Smooth muscle cell of bladder (primary cell): ENCODE measurements at places on chromosomes 5 and 9. TPM values are rescaled to one million over a fixed set of nuclear protein-coding genes. Genes with fewer than 3 reads are reported as not detected.

FRMD3 gene
- total RNA-seq: 0.14 and 0.18 TPM in 2 replicates

HMCN2 gene
- total RNA-seq: under 0.01 TPM in 2 replicates

GFI1B gene
- not detected in 2 replicates for total RNA-seq

PKD2L2 gene
- 0.18 TPM in 1 of 2 replicates, not detected in the other for total RNA-seq

ARHGEF28 gene
- total RNA-seq: 10.4 and 15.9 TPM in 2 replicates

PROB1 gene
- total RNA-seq: 0.71 and 1.0 TPM in 2 replicates

SMIM33 gene
- total RNA-seq: not detected in 2 replicates
